ENCODE measurements at places on chromosomes 11 and 22.

DNA sequence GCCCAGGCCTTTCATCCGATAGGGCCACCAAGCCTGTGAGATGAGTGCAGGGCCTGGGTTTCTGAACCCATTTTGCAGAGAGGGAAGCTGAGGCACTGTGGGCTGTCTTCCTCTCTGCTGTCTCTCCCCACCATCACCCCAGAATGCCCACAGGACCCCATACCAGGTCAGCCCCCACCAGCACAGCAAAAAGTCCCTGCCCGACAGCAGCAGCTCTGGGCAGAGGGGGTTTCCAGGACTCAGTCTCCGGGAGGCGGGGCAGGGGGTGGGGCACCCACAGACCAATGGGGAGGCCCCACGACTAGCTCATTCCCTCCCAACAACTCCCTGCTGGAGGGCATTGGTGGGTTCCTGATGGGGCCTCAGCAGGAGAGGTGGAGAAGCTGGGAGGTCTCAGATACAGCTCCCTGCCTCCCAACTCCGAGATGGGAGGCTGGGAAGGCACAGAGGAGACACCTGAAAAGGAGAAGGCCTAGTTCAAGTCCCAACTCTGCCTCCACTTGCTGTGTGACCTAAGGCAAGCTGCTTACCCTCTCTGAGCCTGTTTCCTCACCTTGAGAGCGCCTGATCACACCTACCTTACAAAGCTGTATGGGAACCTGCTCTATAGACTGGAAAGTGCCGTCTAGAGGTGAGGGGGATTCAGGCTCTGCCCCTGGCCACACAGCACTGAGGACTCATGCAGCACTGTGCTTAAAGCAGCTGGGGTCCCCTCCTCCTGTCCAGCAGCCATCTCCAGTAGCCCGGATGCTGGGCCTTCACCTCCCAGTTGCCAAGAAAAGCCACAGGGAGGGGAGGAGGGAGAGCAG is 3.5 kb downstream of the CBX7 start:
- DNase-seq, result no peak

DNA sequence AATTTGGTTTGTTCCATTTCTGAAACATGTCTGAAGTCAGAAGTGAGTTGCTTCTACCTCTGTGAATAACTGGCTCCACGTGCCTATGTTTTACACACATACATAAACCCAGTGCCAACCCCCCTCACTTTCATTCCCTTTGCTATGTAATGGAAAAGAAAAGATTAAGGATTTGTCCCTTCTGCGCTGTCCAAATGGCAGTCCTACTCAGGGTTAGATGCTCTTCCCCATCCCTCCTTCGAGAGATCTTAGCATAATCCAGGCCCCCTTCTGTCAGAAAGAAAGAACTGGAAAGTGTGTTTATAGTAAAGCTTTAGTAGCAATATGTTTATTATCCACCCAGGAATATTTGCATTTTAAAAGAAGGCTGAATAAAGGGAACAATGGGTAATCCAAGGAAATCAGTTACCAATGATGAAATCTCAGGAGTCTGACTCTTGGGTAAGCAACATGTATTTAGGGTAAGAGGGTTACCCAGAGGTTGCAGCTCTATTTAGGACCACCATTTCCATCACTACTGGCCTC is 3.1 kb upstream of the LAYN start:
- DNase-seq, result no peak

GRCh38 chr22:45707605-45708004 is 36.0 kb downstream of the ATXN10 start:
- DNase-seq, result no peak

- DNase-seq, result no peak
These were observed 192.6 kb upstream of the E2F8 start for GRCh38 chr11:19433367-19433766.

GRCh38 chr11:121521145-121522042 is 68.6 kb upstream of the SORL1-AS1 start:
- DNase-seq, result no peak

DNA sequence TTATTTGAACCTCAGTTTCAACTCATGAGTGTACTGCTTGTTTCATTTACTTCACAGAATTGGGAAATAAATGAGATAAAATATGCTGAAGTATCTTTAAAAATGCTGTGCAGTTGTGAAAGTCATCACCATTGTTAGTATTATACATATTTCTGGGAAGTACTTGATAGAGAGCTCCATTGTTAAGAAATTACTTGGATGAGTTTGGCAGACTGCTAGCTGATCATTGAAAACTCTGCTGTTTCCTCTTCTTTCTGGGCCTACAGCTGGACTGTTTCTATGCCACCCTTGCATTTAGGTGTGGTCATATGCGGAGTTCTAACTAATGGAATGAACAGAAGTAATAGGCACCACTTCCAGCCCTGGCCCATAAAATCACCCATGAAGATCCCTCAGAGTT is 10.0 kb downstream of the SIK2 start:
- DNase-seq, result no peak

Data from GDM1 (cell line).